Hair follicle dermal papilla cell (primary cell): ENCODE measurements at places on chromosomes 12 and 14. TPM values are rescaled to one million over a fixed set of nuclear protein-coding genes. Genes with fewer than 3 reads are reported as not detected.

Gene SLC17A8
- not detected in 2 replicates for total RNA-seq

Gene KCNJ8
- 2.3 and 3.4 TPM in 2 replicates for total RNA-seq

Gene RIPK3
- 29.0 and 35.1 TPM in 2 replicates for total RNA-seq

Gene GALNT16
- 4.0 and 4.9 TPM in 2 replicates for total RNA-seq

Gene BHLHE41
- 8.6 and 9.4 TPM in 2 replicates for total RNA-seq

Gene DLK1
- total RNA-seq = not detected in 2 replicates

Gene KRT74
- total RNA-seq = not detected in 2 replicates

Gene KRT71
- not detected in 2 replicates for total RNA-seq

Gene LRIG3
- total RNA-seq = 120 and 139 TPM in 2 replicates

Gene GPRC5D
- not detected in 2 replicates for total RNA-seq

Gene PGF
- total RNA-seq = 101 and 129 TPM in 2 replicates

Gene TAS2R14
- 2.9 and 7.0 TPM in 2 replicates for total RNA-seq

Gene KRT75
- not detected in 2 replicates for total RNA-seq

Gene PTHLH
- 0.12 and 0.81 TPM in 2 replicates for total RNA-seq

Gene PPTC7
- total RNA-seq = 11.2 and 12.7 TPM in 2 replicates

Gene COPZ1
- total RNA-seq = 111 and 119 TPM in 2 replicates

Gene LPCAT3
- 29.2 and 33.6 TPM in 2 replicates for total RNA-seq

Gene MYO1H
- total RNA-seq = 0.16 TPM in 1 of 2 replicates, not detected in the other
